ENCODE measurements at places on chromosomes 2 and 18.

GRCh38 chr2:163681745-163682144, 54.1 kb downstream of the FIGN start:
- DNase-seq: peak; percentile 66

DNA sequence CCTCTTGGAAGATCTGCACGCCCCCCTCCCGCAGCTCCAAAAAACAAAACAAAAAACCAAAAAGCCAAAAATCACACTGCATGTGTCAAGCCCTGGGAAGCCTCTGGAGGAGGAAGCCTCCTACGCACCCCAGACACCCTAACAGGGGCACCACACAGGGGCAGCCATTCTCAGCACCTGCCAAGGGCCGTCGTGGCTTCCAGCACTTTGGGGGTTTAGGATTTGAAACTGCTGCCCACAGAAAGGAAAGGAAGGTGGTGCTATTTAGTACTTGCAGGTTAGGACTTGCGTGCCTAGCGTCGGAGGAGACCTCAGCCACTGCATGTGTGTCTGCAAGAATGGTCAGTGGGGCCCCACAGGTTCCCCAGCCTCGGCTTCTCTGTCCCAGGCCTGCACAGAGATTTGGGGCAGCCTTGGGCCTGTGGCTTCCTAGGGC, 419 bp upstream of the GPR55 start:
- no peak for DNase-seq

DNA sequence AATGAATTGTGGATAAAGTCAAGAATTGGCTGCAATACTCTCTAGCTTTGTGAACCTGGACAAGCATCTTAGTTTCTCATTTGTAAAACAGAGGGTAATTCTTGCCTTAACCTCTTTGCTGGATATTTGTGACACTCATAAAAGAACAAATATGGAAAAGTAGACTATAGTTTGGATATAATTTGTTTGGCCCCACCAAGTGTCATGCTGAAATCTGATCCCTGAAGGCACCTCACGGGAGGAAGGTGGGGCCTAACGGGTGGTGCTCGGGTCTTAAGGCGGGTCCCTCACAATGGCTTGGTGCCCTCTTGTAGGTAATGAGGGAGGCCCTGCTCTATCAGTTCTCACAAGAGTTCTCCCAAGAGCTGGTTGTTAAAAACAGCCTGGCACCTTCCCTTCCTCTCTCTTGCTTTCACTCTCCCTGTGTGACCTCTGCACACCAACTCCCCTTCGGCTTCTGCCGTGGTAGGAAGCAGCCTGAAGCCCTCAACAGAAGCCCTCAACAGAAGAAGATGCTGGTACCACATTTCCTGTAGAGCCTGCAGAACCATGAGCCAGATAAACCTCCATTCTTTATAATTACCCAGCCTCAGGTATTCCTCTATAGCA, 37.4 kb downstream of the ARL4C start:
- DNase-seq: no peak

DNA sequence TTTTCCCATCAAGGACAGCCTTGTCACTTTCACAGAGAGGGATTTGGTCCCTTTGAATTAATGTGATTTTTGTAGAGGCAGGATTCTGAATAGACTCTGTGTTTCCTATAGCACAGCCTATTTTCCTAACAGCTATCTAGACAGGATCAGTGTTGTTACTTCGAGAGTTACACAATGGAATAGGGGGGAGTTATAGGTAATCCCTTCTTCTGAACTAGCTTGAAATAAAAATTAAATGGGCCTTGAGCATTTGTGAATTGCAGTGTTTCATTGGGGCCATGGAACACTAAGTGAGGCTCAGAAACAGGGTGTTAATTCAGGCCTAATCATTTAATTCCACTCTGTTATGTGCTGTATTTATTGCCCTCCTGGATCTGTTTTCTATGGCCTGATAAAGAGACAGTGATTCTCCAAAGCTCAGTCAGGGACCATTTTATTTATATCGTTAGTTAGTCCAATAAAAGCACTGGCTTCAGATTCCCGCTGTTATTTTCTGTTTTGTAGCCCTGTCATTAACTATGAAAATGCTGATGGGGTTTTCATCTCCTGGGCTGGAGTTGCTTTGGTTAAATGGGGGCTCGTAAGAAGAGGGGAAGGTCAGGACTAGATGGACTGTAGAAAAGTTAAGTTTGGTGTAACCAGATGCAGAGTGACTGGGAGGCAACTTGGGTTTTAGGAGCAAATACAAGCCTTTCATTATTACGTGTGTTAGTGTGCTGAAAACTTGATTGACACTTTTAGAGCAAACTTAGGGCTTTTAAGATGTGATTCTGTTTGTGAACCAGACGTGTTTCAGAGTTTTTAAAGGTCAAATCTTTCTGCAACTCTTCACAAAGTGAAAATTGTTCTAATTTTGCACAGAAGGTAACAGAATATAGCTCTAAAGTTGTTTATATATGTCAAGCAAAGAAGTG, 461.0 kb upstream of the HNRNPA3 start:
- no peak for DNase-seq

DNA sequence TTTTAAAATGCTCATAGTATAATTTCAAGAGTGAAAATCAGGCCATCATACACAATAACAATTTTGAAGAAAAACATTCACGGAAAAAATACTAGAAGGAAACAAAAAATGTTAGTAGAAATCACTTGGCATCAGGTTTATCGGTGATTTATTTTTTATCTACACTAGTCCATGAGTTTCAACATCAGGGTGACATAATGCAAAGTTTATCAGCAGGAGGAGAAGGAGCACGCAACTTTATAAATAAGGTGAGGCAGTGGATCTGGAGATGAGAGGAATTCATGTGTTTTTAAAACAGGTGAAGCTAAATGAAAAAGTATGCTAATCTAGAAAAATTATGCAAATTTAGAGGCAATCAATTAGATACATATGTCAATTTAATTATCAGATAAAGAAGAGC, 54.2 kb downstream of the MGAT4A start:
- no peak for DNase-seq

GRCh38 chr2:150812066-150812465, 324.6 kb upstream of the RND3 start:
- no peak for DNase-seq

DNA sequence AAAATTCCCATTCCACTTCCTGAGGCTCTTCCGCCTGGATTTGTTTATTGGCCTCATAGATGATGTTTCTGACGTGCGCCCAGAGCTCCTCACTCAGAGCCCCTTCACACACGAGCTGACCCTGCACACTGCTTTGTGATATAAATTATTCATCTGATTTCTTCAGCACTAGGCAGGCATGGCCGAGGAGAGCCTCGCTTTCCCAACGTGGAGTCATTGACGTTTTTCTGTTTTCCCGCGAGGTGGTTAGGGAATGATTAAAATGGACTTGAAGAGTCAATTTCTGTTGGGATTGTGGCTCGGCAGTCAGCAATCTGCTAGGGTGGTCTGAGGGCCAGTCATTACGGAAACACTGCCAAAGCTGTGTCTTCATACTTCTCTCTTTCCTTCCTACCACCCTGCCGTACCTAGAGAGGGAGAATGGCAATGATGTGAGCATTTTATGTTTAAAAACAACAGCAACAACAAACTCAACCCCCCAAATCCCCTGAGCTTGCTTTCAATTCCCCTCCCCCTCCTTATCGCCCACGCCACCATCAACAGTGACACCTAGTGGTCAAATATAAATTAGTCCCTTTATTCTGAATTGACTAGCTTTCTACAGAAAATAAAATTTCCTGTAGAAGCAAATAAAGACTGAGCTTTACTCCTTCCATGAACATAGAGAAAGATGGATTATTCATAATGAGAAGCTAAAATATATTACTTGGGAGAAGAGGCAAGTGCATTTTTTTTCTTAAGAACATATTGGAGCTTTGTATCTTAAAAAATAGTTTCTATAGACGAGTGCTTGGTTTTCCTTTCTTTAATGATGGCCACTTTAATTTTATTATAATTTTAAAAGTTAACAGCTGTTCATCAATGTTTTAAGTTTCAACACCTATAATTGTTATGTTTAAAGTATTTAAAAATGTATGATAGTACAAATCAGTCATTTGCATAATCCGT, 285.1 kb downstream of the MTX2 start:
- DNase-seq: peak; percentile 34

GRCh38 chr2:26712486-26713465, 20.3 kb downstream of the KCNK3 start:
- peak; percentile 35 for DNase-seq

GRCh38 chr18:48620071-48620470, 81.2 kb downstream of the CTIF start:
- DNase-seq: no peak

DNA sequence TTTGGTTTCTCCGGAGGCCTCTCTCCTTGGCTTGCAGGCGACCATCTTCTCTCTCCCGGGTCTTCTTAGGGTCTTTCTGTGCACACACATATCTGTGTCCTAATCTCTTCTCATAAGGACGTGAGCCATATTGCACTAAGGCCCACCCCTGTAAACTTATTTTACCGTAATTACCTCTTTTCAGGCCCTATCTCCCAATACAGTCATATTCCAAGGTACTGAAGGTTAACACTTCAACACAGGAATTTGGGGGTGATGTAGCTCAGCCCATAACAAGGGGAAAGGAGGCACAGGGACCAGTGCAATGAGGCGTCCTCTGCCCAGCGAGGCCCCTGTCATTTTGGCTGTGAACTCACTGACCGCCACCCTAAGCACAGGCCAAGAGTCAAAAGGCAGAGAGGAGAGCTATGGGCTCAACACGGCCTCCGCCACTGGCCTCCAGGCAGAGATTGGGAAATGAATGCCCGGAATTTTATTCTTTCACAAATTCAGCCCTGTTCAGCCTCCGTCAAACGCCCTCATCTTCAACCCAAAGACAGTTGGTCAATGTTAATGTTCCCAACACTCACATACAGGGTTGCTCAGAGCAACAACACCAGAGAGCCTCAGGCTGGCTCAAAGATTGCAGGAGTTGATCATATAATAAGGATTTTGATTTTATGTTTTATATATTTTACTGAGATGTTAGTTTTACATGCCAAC, 15.9 kb upstream of the NMUR1 start:
- no peak for DNase-seq

- DNase-seq: no peak
Observed at GRCh38 chr18:62875323-62875722, 160.0 kb downstream of the PHLPP1 start.

DNA sequence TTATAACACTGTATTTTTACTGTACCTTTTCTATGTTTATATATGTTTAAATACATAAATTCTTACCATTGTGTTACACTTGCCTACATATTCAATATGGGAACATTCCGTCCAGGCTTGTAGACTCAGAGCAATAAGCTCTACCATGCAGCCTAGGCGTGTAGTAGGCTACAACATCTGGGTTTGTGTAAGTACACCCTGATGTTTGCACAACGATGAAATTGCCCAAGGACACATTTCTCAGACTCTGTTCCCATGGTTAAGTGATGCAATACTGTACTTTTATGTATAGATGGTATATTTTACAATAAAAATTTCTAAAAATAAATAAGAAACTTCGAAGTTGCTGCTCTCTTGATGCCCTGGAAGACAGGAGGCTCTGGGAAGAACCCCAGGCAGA, 38.4 kb downstream of the YPEL5 start:
- peak; percentile 91 for DNase-seq

DNA sequence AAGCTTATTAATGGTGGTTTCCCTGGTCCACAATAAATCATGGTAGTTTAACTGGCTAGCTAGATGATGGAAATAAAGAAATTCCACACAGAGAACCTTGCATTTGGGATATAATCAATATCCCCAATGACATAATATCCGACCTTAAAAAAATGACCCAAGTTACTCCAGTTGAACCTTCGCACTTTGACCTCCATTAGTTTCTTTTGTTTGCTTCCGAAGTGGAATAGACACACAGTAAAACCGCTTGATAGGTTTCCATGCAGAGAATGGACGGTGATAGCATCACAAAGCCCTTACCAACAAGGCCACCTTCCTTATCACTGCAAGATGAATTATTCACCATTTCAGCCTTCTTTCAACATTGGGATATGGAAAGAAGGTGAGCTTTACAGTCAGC, 1966.1 kb upstream of the CELF4 start:
- DNase-seq: no peak

GRCh38 chr18:62377131-62377807, 52.2 kb downstream of the TNFRSF11A start:
- no peak for DNase-seq

DNA sequence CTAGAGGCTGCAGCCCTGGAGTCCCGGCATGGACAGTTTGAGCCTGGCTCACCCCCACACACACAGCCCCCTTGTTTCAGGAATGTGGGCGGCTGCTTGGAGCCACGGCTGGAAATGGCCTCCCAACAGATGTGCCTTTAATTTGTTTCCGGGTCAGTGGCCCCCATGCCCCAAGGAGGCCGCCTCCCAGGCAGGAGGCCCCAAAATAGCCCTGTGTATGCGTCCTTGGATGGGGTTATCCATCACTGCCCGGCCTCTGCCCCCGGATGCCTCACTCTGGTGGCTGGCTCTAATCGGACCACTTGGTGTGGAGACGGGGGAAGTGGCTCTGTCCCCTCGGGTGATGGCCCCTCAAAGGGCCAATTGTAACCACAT, 151.9 kb upstream of the MYCN start:
- DNase-seq: no peak

DNA sequence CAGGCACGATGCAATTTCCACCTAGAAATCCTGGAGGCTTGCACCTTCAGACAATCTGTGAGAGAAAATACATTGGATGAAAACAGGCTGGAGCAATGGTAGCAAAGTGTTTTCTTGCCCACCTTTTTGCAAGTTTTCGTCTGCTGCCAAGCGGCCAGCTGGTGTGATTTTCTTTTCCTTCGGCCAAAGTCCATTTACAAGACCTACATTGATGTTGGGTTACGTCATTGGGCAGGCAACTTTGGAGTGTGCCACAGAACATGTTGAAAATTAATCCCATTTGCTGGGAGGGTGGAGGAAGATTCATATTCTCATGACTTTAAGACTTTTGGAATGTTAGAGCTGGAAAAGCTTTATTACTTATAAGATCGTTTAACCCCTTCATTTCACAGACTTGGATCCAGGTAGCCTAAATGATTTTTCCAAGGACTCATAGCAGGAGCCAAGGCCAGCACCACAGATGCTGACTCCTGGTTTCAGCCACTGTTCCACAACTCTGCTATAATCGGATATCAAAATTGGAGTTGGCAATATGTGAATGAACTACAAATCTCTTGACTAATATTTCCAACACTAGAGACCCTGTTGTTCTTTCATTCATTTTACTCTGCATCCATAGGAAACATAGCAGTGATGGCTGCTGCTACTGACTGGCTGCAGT, 352.1 kb downstream of the RND3 start:
- DNase-seq: peak; percentile 16

All from fibroblast of gingiva (primary cell).